Aorta (tissue), 5 donors: ENCODE measurements at places on chromosomes 11 and 22.

- peak; percentile 75 for DNase-seq
- no peaks in the 10 kb centered on the region for H3K4me1 ChIP-seq
- no peak overlapping the region for H3K27ac ChIP-seq
- no peaks in the 10 kb centered on the region for H3K36me3 ChIP-seq
- no peak overlapping the region for H3K4me3 ChIP-seq
Observed at GRCh38 chr11:4191031-4191571, 96.5 kb downstream of the RRM1 start.

DNA sequence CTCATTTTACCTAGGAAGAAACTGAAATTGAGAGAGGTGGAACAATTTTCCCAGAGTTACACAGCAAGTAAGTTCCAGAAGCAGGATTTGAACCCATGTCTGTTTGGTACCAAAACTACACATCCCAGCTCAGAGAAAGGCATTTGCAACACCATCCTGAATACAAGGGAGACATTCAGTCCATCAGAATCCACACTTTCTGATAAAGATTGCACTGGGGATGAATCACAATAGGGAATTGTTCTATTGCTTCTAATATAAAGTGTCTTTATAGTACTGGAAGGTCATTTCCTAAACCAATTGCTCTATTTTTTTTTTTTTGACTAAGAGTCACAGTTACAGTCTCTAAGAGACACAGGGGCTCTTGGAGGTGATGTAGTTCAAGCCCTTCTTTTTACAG, 208.1 kb upstream of the CADM1 start:
- H3K27ac ChIP-seq = no peak overlapping the region
- H3K4me1 ChIP-seq = no peaks in the 10 kb centered on the region
- H3K27me3 ChIP-seq = no peaks in the 10 kb centered on the region
- DNase-seq = no peak

DNA sequence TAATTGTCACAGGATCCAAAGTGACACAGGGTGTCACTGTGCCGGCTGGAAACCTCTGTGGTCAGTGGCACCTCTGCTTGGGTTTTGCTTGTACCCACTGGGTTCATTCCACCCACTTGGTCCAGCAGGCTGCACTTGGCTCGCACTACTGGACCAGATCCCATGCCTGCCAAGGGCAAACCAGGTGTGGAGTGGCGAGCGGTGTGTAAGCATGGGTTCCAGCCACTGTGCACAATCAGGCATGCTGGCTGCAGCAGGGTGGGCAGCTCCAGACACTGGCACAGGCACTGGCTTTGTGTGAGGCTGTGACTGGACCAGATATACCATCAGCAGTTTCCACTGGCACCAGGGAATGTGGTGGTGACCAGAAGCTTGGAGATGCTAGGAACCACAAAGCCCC, 261.4 kb downstream of the KCNA4 start:
- H3K36me3 ChIP-seq = no peaks in the 10 kb centered on the region
- no peak overlapping the region for H3K4me3 ChIP-seq
- peak; percentile 48 for DNase-seq
- no peaks in the 10 kb centered on the region for H3K4me1 ChIP-seq
- H3K27ac ChIP-seq = no peak overlapping the region
- H3K27me3 ChIP-seq = no peaks in the 10 kb centered on the region

DNA sequence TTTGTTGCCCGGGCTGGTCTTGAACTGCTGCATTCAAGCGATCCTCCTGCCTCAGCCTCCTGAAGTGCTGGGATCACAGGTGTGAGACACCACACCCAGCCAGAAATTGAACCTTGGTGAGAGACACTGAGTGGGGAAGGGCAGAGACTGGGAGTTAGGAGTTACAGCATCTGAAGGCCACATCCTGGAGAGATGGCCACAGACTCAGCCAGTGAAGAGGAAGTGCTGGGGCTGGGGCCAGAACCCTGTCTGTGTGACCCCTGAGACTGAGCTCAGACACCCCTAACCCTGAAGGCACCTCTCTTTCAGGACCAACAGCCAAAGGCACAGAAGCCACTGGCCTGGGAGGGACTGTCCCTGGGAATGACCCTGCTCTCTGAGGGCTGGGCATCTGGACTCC, 33.8 kb downstream of the TXN2 start:
- no peak for DNase-seq
- H3K4me1 ChIP-seq = no peaks in the 10 kb centered on the region
- no peaks in the 10 kb centered on the region for H3K27me3 ChIP-seq
- no peak overlapping the region for H3K27ac ChIP-seq

DNA sequence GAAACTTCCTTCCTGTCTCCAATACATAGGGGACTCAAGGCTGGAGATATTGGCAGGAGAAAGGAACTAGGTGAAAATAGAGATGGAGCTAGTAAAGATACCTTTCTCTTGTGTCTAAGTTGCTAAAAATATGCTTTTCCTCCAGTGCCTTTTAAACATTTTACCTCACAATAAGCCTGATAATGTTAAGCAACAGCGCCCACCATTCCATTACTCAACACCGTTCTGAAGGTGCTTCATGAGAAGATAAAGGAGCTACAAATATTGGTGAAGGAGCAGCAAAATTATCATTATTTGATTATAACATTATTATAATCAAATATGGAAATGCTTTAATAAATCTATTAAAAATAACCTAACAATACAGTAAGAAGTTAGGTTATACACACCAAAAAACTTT, 83.6 kb upstream of the BARX2 start:
- H3K27ac ChIP-seq = no peak overlapping the region
- DNase-seq = no peak
- H3K36me3 ChIP-seq = no peaks in the 10 kb centered on the region
- no peak overlapping the region for H3K4me3 ChIP-seq

DNA sequence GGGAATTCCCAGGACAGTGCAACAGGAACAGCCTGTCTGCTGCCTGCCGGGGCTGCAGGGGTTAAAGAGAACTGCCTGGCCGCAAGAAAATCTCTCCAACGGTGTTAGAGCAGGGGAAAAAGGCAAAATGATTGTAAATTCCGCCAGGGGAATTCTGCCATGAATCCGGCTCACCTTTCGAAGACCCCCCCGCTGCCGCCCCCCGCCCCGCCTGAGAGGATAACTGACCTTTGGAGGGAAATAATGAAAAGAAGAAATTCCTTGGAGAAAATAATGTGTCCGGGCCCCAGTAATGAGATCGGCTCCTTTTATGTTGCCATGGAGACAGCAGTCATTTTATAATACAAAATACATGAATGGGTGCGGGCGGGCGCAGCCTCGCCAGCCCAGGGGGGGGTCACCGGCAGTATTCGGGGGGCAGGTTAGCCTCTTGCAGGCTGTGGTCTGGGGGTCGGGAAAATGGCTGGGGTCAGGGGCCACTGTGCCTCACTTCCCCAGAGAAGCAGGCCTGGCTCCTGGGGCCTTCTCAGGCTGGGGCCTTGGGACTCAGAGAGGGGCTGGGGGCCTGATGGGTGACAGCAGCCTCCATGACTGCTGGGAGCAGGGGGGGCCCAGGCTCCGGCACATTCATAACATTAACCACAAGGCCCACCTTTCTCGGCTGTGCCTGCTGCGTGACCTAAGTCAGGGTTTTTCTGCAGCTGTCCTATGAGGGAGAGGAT, 228.1 kb downstream of the MN1 start:
- H3K27ac ChIP-seq = no peak overlapping the region
- no peaks in the 10 kb centered on the region for H3K4me1 ChIP-seq
- DNase-seq = no peak
- H3K4me3 ChIP-seq = no peak overlapping the region
- H3K27me3 ChIP-seq = no peaks in the 10 kb centered on the region
- H3K36me3 ChIP-seq = no peaks in the 10 kb centered on the region

- DNase-seq = no peak
- H3K4me3 ChIP-seq = no peak overlapping the region
- H3K36me3 ChIP-seq = no peaks in the 10 kb centered on the region
- H3K27ac ChIP-seq = no peak overlapping the region
Observed at GRCh38 chr11:30045921-30046577, 29.2 kb upstream of the KCNA4 start.

DNA sequence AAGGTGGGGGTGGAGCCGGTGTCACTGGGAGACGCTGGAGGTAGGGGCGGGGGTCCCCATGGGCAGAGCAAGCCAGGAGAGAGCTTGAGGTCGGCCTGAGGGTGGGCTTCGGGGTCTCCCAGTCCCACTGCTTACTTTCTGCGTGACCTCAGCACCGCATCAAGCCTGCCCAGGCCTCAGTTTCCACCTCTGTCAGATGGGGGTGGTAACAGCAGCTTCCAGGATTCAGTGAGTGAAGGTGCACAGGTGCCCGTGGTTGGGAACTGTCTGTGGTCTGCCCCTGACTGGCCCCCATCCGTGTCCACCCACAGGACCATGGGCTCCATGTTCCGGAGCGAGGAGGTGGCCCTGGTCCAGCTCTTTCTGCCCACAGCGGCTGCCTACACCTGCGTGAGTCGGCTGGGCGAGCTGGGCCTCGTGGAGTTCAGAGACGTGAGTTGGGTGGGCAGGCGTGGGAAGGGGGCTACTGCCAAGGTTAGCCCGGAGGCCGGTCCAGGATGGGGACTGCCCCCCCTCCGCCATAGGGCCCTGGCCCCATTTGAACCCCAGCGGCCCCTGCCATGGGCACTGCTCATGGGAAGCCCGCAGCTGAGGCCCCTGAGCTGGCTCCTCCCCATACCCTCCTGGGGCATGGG, 2.2 kb downstream of the TCIRG1 start:
- DNase-seq = no peak
- H3K4me1 ChIP-seq = no peaks in the 10 kb centered on the region

GRCh38 chr11:118565051-118565450, 680 bp downstream of the IFT46 start:
- peak overlapping the region; percentile 42 for H3K4me3 ChIP-seq
- H3K27ac ChIP-seq = peak overlapping the region; percentile 48
- no peaks in the 10 kb centered on the region for H3K4me1 ChIP-seq
- peak; percentile 77 for DNase-seq

- no peak overlapping the region for H3K27ac ChIP-seq
- no peaks in the 10 kb centered on the region for H3K4me1 ChIP-seq
- no peaks in the 10 kb centered on the region for H3K36me3 ChIP-seq
- no peak for DNase-seq
- H3K4me3 ChIP-seq = no peak overlapping the region
- H3K27me3 ChIP-seq = no peaks in the 10 kb centered on the region
Observed at GRCh38 chr11:131402040-131402439, 31.6 kb downstream of the NTM start.

DNA sequence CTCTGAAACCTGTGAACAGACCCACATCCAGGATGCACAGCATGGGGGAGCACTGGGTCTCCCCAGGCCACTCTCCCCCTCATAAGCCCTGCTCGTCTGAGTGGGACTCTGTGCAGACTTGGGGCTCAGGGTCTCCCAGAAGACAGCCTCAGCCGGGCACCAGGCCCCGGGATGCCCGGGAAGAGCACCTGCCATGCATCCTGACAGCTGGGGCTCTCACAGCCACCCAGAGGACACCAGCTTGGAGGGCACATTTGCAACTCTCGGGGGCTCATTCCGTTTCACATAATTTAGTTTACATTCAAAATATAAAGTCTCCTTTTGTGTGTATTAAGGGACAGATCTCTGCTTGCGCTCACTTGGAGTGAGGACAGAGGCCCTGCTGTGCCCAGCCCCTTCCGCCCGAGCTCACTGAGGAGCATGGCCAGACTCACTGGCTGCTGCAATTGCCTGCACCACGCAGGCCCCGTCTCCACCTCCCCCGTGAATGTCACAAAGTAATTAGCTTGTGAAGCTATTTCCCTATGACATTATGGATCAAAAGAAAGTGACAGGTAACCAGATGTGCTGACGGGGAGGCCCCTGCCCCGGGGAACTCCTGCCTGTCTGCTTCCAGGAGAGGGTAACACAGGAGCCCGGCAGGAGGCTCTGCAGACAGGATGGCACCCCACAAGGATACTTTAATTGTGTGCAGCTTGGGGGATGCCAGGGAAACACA, 275.6 kb downstream of the BRD1 start:
- H3K27me3 ChIP-seq = no peaks in the 10 kb centered on the region
- H3K36me3 ChIP-seq = no peaks in the 10 kb centered on the region
- H3K4me1 ChIP-seq = no peaks in the 10 kb centered on the region
- no peak overlapping the region for H3K4me3 ChIP-seq

GRCh38 chr11:2420502-2421225, 20.1 kb downstream of the TSSC4 start:
- H3K36me3 ChIP-seq = no peaks in the 10 kb centered on the region
- H3K27me3 ChIP-seq = no peaks in the 10 kb centered on the region
- DNase-seq = peak; percentile 92
- H3K4me3 ChIP-seq = no peak overlapping the region
- H3K4me1 ChIP-seq = no peaks in the 10 kb centered on the region

- DNase-seq = peak; percentile 69
- H3K4me1 ChIP-seq = no peaks in the 10 kb centered on the region
- no peaks in the 10 kb centered on the region for H3K36me3 ChIP-seq
- H3K27me3 ChIP-seq = no peaks in the 10 kb centered on the region
- H3K27ac ChIP-seq = no peak overlapping the region
Observed at GRCh38 chr11:85941380-85941973, 86.3 kb downstream of the CCDC83 start.

DNA sequence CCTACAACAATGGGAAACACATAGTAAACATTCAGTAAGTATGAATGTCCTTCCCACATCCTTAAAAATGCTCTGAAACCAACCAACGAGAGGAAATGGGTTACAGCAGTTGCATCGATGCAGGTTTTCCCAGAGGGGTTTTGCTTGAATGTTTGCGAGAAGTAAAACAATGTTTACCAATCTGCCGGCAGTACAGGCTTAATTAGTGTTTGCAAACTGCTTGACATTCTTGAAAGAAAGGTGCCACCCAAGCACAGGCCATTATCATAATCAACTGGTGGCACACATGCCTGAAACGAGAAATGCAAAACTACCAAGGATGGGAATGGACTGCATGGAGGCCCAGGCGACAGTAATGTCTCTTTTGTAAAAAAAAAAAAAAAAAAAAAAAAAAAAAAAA, 27.1 kb upstream of the OPCML start:
- no peak overlapping the region for H3K4me3 ChIP-seq
- H3K27ac ChIP-seq = no peak overlapping the region
- H3K36me3 ChIP-seq = no peaks in the 10 kb centered on the region
- no peaks in the 10 kb centered on the region for H3K4me1 ChIP-seq
- DNase-seq = no peak
- H3K27me3 ChIP-seq = no peaks in the 10 kb centered on the region

DNA sequence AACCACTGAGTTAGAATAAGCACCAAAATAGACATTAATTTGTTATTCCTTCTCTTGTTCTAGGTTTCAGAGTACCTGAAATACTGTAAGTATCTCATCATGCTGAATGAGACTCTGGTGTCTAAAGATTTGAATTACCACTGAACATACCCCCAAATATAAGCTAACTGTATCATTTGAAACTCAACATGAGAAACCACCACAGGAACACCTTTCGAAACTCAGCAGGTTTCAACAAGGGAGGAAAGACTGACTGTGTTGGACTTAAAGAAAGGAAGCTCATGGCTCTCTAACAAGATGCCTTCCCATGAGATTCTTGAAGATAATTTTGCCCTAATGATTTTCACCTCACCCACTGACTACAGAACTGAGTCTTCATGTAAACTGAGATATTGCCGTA, 37.0 kb downstream of the PRCP start:
- no peaks in the 10 kb centered on the region for H3K36me3 ChIP-seq
- no peak for DNase-seq
- no peaks in the 10 kb centered on the region for H3K27me3 ChIP-seq
- peaks cover 1% of the 10 kb centered on the region for H3K4me1 ChIP-seq
- no peak overlapping the region for H3K4me3 ChIP-seq

- H3K27ac ChIP-seq = peak overlapping the region; percentile 87
- H3K27me3 ChIP-seq = no peaks in the 10 kb centered on the region
- H3K36me3 ChIP-seq = peaks cover 1% of the 10 kb centered on the region
- no peak for DNase-seq
- peak overlapping the region; percentile 64 for H3K4me3 ChIP-seq
Observed at GRCh38 chr22:19446603-19447329, 745 bp downstream of the C22orf39 start.
